ENCODE measurements at places on chromosomes 3 and 15.
A peak's percentile ranks its signal among the peaks of the same experiment; 100 is the strongest.

DNA sequence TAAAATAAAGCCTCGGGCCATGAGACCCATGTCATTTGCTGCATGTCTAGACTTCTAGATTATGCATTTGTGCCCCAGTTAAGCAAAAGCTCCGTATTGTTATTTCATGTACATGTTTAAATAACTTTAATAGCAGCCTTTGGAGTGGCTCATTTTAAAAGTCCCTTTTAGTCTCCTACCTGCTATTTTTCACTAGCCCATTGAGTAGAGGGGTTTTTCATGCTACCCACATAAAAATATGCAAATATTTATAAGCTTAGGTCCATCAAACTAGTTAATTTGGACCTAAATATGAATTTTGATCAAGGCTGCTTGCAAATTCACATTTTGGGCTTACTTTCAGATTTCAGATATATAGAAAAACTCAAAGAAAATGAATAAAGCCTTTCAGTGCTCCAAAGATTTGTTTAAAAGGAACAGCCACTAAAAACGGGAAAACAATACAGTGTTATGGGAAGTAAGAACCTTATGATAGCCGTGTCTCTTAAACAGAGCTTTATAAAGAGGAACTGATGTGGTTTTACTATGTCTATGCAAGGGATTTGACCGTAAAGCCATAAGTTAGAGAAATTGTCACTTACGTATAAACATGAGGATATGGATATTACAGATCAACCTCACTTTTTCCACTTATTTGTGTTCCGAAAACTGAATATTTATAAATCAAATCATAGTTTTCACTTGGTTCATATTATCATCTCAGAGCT lies 30.0 kb downstream of the FILIP1L start:
- DNase-seq = no peak

DNA sequence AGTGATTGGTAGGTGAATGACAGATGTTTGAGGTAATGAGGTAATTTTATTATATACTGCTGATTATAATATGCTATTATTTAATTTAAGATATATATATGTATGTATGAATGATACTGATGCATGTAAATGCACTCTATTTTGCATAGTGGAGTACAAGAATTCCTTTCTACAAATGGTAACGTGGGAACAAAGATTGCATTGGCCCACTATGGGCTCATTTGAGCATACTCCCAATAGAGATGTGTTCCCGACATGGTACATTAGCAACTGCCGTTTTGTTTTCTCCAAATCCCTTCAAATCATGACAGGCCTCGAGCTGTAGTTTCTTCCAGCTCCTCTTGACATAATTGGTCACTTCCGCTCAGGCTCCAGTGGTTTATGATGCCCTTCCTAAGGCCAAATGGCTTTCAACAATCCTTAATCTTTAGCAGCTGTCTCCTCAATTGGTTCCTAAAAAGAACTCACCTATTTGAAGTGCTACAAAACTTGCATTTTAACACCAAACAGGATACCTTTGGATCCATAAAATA lies 266.1 kb downstream of the ADAMTSL3 start:
- DNase-seq = no peak

- no peak for DNase-seq
Measured at GRCh38 chr3:152941859-152942258, 106.9 kb downstream of the P2RY1 start.

DNA sequence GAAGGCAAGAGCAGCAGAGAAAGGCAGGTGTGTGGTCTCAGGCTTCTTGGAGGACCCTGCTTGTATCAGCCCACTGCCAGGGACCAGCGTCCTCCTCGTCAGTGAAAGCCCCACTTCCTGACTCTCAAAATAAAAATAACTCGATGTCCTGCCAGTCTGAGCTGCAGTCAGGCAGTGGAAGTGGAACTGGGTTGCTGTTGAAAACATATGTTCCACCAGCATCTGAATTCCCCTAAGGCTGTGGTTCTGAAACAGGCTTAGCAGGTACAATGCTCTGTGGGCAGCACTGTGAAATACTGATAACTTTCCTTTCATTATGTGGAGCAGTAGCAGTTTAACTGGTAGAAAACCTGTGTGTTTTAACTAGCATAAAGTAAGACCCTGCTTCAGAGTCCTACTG lies 121.6 kb upstream of the EIF1B start:
- no peak for DNase-seq

DNA sequence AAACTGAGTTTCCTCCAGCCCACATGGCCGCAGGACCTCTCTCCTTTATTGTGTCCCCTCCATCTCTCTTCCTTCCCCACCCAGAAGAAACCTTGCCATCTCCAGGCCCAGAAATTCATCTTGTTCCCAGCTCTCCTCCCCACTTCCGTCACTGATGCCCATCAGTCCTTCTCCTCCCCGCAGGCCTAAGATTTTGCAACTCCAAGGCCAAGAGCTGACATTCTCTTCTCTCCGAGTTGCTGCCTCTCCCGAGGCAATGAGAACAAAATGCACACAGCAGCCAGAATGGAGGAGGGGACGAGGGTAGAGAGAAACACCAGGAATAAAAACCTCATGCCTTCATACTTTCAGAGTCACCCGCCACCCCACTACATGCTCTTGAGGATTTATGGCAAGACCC lies 526.5 kb upstream of the PROK2 start:
- DNase-seq = no peak

GRCh38 chr3:77563012-77563411 lies 523.1 kb downstream of the ROBO2 start:
- no peak for DNase-seq

- DNase-seq = no peak
Measured at GRCh38 chr3:16363636-16364035, 98.6 kb downstream of the OXNAD1 start.

DNA sequence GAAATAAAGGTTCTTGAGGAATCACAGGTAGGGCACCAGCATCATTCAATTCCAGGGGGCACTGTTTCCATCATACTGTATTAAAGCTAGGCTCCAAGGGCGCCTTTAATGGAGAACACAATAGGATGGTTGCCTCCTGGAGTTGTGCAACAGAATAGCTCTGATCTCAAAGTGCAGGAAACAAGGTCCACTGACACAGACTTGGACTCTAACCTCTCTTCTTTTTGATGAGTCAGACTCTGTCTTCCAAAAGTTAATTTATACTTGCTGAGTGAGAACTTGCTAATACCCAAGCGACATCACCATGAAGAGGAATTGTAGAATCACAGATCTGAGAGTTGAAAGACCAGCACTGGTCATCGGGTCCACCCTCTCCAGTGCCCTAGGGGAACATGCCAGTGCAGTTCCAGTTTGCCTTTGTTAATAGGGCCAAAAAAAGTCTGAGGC lies 94.4 kb upstream of the PHLDB2 start:
- DNase-seq = no peak

- DNase-seq = no peak
Measured at GRCh38 chr15:53786401-53786800, 26.9 kb upstream of the WDR72 start.

DNA sequence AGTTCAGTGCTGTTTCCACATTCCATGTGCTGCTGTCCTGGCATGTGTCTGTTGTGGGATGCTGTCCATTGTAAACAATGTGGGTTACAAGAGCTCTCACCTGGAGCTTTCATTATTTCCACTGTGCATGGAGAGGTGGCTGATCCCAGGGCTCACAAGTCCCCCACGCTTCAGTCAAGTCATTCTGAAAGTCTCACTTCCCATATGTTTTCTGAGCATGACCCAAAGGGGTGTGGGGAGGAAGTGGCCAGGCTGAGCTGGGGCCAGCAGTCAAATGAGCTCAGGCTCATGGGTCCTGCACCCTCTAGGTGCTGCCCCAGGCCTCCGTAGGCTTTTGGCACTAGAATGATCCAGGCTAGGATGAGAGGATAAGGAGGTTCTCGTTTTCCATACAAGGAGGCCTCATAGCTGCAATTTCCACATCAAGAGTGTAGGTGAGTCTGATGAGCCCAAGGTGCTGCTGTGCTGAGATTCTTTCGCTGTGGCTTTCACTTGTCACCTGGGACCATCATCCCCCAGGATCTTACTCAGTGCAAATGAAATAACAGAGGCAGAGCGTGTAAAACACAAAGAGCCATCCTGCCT lies 22.0 kb downstream of the STARD5 start:
- no peak for DNase-seq

- DNase-seq = no peak
Measured at GRCh38 chr3:173584093-173584837, 186.7 kb downstream of the NLGN1 start.

GRCh38 chr15:101295607-101296161 lies 636 bp upstream of the SNRPA1 start:
- no peak for DNase-seq

- DNase-seq = no peak
Measured at GRCh38 chr3:52007291-52007690, 11.6 kb upstream of the RPL29 start.

GRCh38 chr15:67722030-67722817 lies 103.1 kb upstream of the SKOR1 start:
- no peak for DNase-seq

DNA sequence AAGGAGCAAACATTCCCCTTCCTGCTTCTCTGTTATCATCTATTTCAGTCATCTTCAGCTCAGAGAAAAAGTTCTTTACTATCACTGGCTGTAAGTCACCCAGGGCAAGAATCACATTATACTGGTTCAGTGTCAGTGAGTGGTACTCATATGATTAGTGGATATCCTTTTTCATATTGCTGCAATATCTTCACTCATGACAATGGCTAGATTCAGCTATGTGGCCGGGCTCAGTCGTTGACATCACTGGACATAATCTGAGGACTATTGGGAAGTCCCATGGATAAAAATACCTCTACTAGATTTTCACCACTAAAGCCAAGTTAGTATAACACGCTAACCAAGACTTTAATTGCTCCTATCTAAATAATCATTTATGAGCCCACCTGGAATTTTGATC lies 91.3 kb upstream of the UBE2E2 start:
- DNase-seq = no peak

DNA sequence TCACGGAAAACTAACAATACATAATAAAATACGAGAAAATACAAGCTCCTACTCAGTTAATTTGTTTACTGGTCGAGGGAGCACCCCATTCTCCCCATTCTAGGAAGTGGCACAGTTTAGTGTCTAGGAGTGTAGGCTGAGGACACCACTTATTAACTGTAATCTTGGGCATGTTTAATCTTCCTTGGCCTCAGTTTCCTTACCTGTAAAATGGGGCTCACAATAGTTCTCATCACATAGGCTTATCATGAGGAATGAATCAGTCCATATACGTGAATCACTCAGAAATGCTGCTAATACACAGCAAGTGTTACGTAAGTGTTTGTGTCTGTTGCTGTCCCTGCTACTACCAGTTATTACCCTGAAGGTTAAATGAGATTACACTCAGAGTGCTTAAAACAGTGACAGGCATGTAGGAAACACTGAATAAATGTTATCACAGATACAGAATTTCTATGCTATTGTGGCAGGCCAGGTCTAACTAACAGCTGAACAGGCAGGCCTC lies 210.2 kb downstream of the OSBPL10 start:
- no peak for DNase-seq

DNA sequence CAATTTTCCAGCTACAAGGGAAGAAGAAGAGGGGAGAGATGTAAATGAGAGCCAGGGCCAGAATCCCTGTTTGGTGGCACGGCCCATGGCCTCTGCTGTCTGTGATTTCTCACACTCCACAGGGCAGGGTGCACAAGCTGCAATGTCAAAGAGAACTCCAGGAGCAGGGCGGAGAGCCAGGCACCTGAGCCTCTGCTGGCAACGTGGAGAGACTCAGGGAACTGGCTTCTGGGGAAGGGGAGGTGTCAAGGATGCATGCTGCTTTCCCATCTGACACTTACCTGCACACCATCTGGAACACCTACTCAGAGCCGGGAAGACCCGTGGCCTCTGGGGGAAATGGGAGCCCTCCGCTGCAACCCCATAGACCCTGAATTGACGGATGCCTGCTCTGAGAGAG lies 507.5 kb upstream of the NR2F2 start:
- no peak for DNase-seq

- no peak for DNase-seq
Measured at GRCh38 chr15:85692873-85693272, 101.9 kb downstream of the KLHL25 start.

DNA sequence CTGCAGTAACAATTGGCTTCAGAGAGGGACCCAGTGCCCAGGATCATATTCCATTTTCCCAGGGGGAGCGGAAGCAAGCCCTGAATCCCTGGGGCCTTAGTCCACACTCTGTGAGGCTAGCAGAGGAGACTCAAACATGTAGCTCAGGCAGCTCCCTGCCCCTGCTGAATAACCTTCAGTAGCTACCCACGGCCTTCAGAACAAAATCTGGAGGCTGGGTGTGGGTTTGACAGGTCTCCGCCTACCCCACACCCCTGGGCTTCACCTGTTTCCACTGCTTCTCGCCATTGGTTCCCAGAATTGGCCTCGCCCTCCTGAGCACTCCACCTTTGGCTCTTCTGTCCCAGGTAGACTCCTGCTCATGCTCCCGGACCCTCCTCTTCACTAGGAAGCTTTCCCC lies 93.6 kb upstream of the ATP2B2 start:
- DNase-seq = no peak

DNA sequence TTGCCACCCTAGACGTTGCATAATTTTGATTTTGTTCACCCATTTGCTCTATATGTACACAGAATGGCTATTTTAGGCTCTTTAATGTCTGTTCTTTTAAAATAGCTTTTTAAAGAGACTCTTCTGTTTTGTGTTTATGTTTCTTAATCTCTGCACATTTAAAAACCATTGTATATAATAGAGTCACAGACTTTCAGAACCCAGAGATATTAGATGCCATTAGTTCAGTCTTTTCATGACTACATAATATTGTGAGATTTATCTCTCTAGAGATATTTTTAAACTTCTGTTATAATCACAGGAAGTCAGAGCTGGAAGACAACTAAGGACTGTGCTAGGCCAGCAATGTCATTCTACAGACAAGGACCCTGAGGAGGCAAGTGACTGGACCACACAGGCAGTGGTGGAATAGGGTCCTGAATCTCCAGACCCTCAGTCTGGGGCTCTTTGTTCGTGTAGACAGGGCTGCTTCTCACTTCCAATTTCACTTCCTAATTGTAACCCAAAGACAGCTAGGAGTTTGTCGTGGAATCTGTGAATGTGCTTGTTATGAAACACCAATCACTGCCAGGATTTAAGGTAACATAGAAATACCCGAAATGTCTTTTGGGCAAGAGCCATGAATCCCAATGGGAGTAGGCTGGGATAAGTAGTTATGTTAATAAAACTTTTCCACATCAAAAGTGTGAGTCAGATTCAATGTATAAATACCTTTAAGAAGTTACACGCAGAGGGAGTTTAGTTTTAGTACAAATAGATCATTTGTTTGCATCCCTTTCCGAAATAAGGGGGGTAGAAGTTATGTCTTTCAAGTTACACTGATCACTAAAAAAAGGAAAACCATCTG lies 165.2 kb upstream of the ROPN1 start:
- no peak for DNase-seq

DNA sequence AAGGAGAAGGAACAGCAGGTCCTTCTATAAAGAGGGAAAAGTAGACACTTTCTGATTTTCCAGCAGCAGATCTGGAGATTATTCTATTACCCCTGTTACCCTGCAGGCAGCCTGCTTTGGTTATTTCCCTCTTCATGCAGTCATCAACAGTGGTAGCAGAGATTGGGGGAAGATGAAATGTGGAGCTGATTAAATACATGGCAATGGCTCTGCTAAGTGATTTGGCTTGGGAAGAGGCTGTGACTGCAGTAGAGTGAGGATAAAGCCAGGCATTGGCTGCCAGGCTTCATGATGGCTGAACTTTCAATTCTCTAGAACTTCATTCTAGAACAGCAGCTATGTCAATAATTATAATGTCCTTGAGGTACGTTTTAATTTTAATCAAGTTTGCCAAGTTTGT lies 29.1 kb downstream of the PTX3 start:
- no peak for DNase-seq

GRCh38 chr15:63945007-63945788 lies 101.1 kb downstream of the DAPK2 start:
- DNase-seq = peak; percentile 26

All from stimulated activated CD4-positive, alpha-beta T cell treated with anti-CD3 and anti-CD28 coated beads, TNF-alpha, amount 100 ng/mL, for 24 hours (primary cell).